Skin of body (tissue), 3 donors: ENCODE measurements at places on chromosomes 3 and 15.

GRCh38 chr15:25541228-25541627 is 102.4 kb upstream of the UBE3A start:
- DNase-seq, result no peak

- no peak for DNase-seq
These were observed 437.0 kb upstream of the PPP2R3A start for GRCh38 chr3:135528413-135529015.

DNA sequence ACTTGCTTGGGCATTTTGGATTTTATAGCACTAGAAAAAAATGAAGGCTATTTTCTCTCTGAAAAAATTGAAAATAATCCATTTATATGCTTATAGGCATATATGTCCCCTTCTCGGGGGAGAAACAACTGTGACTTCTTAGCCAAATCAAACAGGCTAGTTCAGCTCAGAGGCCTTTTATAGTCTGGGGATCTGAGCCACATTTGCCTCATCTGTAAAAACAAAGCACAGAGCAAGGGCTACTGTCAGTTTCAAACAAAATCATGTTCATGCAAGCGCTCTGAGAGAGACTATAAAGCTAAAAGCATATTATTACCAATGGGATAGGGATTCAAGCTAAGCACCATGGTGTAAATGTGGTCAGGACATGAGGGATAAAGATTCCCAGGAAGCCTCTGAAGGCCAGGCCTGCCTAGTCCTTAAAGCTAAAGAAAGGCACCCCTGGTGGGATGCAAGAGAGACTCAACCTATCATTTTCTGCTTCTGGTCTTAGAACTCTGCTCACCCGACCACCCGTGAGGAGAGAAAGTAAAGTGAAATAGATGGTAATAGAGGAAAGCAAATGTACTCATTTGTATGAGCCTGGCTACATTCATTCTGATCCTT is 51.0 kb upstream of the IL12A start:
- DNase-seq, result no peak

DNA sequence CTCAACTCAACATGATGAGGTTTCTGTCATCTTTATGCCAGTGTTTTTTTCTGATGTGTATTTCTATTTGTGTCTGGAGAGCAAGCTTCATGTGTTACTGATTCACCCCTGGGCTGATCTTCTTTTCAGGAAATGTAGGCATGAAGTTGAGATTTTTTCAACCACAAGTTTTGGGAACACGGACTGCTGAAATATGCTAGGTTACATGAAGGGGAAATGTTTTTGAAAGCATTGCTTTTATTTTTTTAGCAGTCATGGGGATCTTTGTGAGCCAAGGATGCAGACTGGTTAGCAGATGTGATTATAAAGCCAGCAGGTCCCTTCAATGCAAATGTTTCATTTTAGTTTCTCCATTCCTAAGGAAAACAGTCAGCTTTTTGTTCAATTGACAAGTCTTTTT is 219.3 kb upstream of the COL8A1 start:
- DNase-seq, result peak; percentile 49

DNA sequence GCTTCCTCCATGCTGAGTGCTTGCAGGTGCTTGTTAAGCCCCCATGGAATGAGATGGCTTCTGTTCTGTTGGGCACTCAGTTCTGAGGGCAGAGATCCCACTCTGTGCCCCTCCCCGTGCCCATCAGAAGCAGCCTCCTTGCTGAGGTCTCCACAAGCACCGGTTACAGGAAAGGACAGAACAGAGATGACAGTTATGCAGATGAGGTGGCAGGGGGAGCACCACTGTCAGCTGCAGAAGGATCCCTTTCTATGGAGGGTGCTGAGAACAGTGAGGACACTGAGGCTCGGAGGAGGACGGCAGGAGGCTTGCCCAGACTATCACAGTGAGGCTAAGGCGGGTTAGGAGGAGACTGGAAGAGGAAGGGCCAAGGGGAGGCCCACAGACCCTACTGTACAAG is 12.4 kb downstream of the CACNA2D2 start:
- no peak for DNase-seq

- DNase-seq, result peak; percentile 57
These were observed 1118.4 kb downstream of the TBL1XR1 start for GRCh38 chr3:176078906-176079305.

- peak; percentile 23 for DNase-seq
These were observed 25.4 kb downstream of the CXCR6 start for GRCh38 chr3:45968706-45969105.

GRCh38 chr3:65484964-65485363 is 553.8 kb downstream of the MAGI1 start:
- no peak for DNase-seq
